ENCODE measurements at places on chromosomes 16 and 17. TPM values are rescaled to one million over a fixed set of nuclear protein-coding genes. Genes with fewer than 3 reads are reported as not detected.

KRT27 gene
- not detected for total RNA-seq

DNA sequence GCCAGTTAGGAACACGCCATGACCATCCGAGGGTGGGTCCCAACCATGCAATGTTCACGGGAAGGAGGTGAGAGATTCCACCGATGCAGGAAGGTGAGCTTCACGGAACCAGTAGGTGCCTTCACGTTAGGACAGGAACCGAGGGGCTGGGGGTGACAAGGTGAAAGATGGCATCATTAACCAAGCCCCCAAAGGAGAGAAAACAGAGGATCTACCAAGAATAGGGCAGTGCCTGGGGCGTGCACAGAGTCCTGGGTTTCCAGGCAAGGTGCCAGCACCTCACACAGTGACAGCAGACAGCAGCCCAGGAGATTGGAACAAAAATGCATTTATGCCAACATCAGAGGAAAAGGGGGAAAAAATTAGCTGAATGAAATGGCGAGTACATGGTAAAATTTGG lies 137.9 kb downstream of the GSG1L start:
- DNase-seq, result no peak

XYLT1 gene
- 8.0 TPM for total RNA-seq

DNA sequence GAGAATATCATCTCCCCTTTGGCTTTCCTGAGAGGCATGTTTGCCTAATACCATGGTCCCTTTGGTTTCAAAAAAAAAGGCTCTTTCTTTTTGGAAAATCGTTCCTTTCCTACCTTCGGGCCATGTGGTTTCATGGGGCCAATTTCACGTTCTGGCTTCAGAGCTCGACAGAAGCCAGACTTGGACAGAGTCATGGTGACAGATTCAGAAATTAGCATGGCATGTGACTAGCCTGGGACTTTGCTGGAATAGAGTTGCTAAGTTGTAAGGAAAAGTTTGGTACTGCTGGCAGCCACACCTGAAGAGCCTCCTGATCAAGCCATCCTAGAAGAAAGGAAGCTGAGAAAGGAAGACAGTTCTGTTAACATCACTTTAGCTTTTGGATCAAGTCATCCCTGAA lies 2.4 kb upstream of the VWA3A start:
- no peak for DNase-seq

PYCARD gene
- total RNA-seq, result 24.3 TPM

ALDOC gene
- 2.6 TPM for total RNA-seq

LITAFD gene
- not detected for total RNA-seq

RPGRIP1L gene
- 16.6 TPM for total RNA-seq

- no peak for DNase-seq
Measured at GRCh38 chr16:976389-976931, 5.1 kb upstream of the SOX8 start.

DNA sequence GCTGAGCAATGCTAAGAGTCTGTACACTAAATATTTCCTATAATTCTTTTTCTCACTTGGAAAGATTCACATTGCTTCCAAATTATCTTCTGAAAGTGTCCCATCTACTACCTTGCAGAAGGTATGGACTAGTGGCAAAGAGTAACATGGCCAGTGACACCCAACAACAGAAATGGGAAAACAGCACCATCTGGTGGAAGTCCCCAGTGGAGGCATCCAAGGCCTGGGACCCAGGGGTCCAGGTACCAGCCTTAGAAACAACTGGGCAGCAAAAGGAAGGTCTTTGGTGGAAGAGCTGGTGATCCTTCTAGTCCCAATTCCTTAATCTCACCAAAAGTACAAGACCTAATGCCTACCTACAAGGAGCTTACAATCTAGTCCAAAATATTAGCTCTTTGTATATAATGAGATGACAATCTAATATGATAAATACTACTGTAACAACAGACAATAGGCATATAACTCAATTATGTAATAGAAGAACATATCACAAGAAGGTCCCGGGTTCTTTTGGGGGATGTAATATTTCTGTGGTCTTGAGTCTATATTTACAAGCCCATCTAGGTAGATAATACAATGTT lies 55.3 kb downstream of the SKAP1 start:
- DNase-seq, result peak; percentile 80

GRCh38 chr17:13465678-13466077 lies 136.1 kb downstream of the HS3ST3A1 start:
- no peak for DNase-seq

RPH3AL gene
- total RNA-seq, result 14.1 TPM

GRCh38 chr16:17457997-17458396 lies 12.8 kb downstream of the XYLT1 start:
- DNase-seq, result no peak

DNA sequence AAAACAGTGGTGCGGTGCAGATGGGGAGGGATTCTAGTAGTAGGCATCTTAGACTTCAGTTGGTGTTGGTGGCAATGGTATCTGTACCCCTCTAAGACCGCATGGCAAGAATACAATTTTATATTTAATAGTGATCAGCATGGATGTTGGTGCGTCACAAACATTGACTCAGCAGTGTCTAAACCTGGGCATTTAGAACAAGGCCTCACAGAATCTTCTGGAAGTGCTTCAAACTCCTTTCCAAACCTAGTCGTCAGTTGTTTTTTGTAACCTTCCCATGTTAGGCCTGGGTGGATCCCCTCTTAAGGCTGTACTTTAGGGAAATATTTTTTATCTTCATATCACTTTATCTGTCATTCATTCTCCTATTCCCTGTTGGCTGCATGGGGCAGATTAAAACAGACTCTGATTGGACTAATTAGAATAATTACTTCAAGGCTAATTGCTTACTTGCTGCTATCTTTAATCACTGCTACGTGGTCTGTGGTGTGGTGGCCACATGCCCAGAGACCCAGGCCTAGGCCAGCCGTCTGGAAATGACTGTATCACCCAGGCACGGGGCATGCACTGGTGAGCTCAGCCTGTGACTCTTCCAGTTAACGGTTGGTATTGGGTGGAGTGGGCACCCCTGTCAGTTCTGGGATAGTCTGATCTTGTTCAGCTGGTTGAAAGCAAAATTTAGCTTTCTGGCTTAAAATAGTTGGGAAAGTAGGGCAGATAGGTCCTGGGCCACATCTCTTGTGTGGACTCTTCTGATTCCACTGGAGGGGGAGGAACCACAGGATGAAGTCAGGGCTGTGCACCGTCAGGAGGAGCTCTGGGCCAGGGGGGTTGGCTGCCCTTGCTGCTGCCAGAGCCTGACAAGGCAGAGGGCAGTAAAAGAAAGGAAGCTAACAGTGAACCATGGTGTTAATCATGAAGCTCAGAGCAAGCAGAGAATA lies 4.5 kb downstream of the ALKBH5 start:
- DNase-seq, result no peak

DNA sequence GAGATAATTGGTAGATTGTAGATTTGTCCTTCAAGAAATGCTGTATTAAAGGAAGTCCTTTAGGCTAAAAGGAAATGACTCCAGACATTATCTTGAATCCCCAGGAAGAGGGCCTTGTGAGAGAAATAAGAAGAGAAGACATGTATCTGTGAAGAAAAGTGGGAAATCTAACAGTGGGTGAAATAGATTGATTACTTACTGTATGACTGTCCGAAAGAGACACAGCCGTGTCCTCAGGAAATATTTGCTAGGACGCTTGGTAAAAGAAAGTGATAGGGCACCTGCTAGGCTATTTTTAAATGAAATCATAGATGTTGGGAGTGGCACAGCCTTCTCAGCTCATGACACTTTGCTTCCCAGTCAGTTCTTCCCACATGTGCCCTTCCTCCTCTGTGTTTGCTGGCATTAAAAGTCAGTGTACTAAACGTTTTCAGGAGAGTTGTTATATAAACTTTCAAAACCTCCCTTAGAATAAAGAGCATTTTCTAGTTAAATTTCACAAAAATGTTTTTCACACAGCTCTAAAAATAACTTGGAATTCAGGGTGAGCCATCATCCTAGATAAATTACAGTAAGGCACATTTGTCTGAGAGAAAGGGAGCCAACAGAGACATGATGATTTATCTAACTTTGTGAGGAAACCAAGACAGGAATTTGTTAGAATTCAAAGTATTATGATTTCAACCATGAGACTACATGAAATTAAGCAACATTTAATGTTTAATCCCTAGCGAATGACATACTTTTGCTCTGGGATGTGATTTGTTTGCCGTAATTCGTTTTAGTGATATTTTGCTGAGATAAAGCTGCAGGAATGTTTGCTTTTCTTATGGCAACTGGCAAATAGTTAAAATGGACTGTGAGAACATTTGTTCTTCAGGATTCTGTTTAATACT lies 35.0 kb downstream of the DHRS7B start:
- no peak for DNase-seq

- DNase-seq, result peak; percentile 36
Measured at GRCh38 chr17:51391982-51392654, 131.8 kb downstream of the UTP18 start.

DNA sequence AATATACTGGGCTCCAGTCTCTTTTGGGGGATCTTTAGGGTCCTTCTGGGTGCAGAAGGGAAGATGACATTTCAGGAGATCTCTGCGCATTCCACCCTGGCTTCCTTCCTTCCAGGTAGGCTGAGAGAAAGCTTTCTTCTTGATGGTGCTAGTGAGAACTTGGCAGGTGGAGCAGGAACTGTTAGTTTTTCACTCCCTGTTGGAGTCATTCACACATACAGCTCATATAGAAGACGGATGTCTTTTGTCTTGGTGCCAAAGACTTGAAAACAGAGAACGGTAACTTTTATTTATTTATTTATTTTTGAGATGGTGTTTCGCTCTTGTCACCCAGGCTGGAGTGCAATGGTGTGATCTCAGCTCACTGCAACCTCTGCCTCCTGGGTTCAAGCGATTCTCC lies 43.9 kb downstream of the PITPNC1 start:
- no peak for DNase-seq

CCL18 gene
- not detected for total RNA-seq

GRCh38 chr16:6096931-6097670 lies 999.5 kb upstream of the EEF2KMT start:
- DNase-seq, result no peak

DNA sequence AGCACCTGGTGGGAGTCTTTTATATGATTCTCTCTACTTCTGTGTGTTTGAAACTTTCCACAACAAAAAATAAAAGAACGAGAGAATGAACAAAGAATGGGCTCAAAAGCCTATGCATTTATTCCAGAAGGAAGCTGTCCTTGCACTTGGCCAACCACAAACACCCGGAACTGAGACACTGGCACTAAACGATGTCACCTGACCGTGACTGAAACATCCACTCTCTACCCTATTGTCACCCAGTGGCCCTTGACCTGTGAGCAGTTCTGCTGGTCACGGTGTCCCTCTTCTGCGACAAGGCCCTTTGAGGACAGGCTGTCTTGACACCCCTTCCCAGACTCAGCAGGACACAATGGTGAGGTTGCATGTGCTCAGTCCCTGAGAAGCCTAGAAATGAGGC lies 56.6 kb downstream of the TEKT5 start:
- no peak for DNase-seq

- DNase-seq, result no peak
Measured at GRCh38 chr16:88967830-88968588, 9.0 kb downstream of the CBFA2T3 start.

GRCh38 chr17:31695456-31696090 lies 163.5 kb downstream of the COPRS start:
- DNase-seq, result no peak

TRIM72 gene
- total RNA-seq, result not detected

- DNase-seq, result no peak
Measured at GRCh38 chr17:70033165-70033564, 41.9 kb upstream of the KCNJ16 start.

NOG gene
- total RNA-seq, result 0.73 TPM

IGSF6 gene
- total RNA-seq, result not detected

PLEKHG4 gene
- 5.5 TPM for total RNA-seq

GRCh38 chr16:2968368-2968737 lies 795 bp upstream of the PAQR4 start:
- DNase-seq, result no peak

- DNase-seq, result peak; percentile 35
Measured at GRCh38 chr17:78986649-78987328, 7.1 kb upstream of the LGALS3BP start.

GRCh38 chr17:64051153-64051552 lies 30.7 kb upstream of the ICAM2 start:
- DNase-seq, result no peak

GRCh38 chr17:17422641-17423040 lies 54.2 kb upstream of the MED9 start:
- no peak for DNase-seq

GRCh38 chr17:80833952-80834892 lies 157.4 kb upstream of the CHMP6 start:
- DNase-seq, result no peak

CRHR1 gene
- not detected for total RNA-seq

- DNase-seq, result peak; percentile 47
Measured at GRCh38 chr16:85166699-85167588, 54.7 kb upstream of the CIBAR2 start.

DNA sequence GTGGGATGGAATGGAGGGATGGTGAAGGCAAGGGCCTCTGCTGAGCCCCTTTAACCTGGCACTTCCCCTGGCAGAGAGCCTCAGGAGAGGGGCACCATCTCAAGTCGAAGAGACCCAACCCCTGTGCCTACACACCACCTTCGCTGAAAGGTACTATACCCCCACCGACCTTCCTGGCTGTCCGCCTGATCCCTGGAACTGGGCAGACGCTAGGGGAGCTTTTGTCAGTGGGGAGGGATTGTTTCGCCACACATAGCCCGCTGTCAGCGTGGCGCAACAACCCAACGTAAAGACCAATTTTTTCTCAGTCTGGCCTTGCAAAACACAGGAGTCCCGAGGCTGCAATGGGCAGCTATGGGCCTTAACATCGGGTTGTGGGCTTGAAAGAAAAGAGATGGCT lies 3.1 kb downstream of the PPP1R1B start:
- peak; percentile 81 for DNase-seq

GRCh38 chr16:60225541-60225940 lies 1491.4 kb upstream of the GOT2 start:
- no peak for DNase-seq

DNA sequence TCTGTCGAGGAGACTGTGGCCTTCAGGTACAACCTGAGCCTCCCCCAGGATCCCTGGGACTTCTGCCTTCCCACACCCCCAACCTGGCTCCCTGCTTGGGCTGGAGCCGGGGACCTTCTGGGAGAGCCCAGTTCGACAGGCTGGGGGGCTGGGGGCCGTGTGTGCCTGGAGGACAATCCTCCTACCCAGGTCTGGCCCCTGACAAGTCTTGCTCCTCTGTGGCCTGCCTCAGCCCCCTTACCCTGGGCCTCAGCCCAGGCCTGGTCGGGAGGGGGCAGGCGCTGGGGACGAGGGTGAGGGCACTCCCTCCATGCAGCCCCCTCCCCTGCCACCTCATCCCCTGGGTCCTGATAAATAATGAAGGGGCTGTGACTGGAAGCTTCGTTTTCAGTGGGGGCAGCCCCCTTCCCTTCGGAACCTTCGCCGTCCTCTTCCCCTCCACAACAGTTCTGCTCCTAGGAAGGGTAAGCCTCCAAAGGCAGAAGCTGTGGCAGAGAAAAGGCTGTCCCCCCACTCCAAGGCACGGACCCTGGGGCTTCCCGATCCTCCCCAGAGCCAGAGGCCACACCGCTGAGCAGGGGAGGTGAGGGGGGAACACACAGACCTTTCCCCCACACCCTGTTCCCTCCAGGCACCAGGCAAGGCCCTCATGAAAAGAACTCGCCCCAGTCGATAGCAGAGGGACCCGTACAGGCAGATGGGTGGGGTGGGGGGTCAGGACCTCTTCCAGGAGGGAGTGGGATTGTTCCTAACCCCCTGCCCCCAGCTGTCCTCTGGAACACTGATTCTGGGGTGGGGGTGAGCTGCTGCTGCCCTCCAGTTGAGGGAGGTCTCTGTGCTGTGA lies 5.0 kb upstream of the BAHCC1 start:
- no peak for DNase-seq

TGFB1I1 gene
- total RNA-seq, result 18.7 TPM
